Panc1 (cell line): ENCODE measurements at places on chromosomes 4 and X. TPM values are rescaled to one million over a fixed set of nuclear protein-coding genes. Genes with fewer than 3 reads are reported as not detected.

RAB33B gene
- total RNA-seq, result 4.5 TPM

ZMAT1 gene
- total RNA-seq, result 5.7 TPM

SPARCL1 gene
- total RNA-seq, result 0.57 TPM

FHIP1A gene
- 0.39 TPM for total RNA-seq

METTL14 gene
- 22.4 TPM for total RNA-seq

FAM241A gene
- total RNA-seq, result 0.90 TPM

RAB39B gene
- 2.0 TPM for total RNA-seq

CDX4 gene
- not detected for total RNA-seq

GRCh38 chr4:28723371-28723770 is 1862.7 kb downstream of the STIM2 start:
- H3K4me1 ChIP-seq, result no peaks in the 10 kb centered on the region
- no peak overlapping the region for H3K4me3 ChIP-seq
- no peaks in the 10 kb centered on the region for H3K27me3 ChIP-seq
- DNase-seq, result no peak

- no peaks in the 10 kb centered on the region for H3K4me1 ChIP-seq
- no peak overlapping the region for H3K4me3 ChIP-seq
- no peak for DNase-seq
- no peak overlapping the region for H3K27ac ChIP-seq
Measured at GRCh38 chrX:29555465-29556091, 659.8 kb upstream of the MAGEB2 start.

DNA sequence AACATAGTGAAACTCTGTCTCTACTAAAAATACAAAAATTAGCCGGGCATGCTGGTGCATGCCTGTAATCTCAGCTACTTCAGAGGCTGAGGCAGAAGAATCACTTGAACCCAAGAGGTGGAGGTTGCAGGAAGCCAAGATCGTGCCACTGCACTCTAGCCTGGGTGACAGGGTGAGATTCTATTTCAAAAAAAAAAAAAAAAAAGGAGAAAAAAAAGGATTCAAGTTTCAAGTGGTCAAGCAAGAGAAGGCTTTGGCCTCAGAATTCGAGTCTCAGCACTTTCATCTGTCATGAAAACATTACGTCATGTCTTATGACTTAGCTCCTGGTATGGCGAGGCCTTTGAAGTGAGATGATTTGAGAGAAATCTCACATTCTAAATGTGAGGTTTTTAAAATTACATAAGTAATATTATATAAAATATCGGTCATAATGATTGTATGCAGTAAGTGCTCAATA is 21.2 kb upstream of the DHRSX start:
- H3K36me3 ChIP-seq, result no peaks in the 10 kb centered on the region
- DNase-seq, result no peak
- H3K4me3 ChIP-seq, result no peak overlapping the region
- H3K27me3 ChIP-seq, result no peaks in the 10 kb centered on the region

- peaks cover 26% of the 10 kb centered on the region for H3K4me1 ChIP-seq
- peak within 1 kb of the TSS; percentile 40 for H3K4me3 ChIP-seq
- peak within 1 kb of the TSS; percentile 71; the same call in 1 of the 2 replicates for H3K27ac ChIP-seq
- DNase-seq, result no peak
- H3K36me3 ChIP-seq, result no peaks in the 10 kb centered on the region
Measured at GRCh38 chrX:49162620-49163019, at the start of gene MAGIX. MAGIX (plus strand) TSS chrX:49162758; CDS start chrX:49162890, 132 bp downstream.

- no peaks in the 10 kb centered on the region; the same call in 1 of the 2 replicates for H3K27me3 ChIP-seq
- H3K36me3 ChIP-seq, result no peaks in the 10 kb centered on the region
- H3K27ac ChIP-seq, result no peak overlapping the region
- no peaks in the 10 kb centered on the region for H3K4me1 ChIP-seq
Measured at GRCh38 chrX:111445485-111445884, 33.5 kb upstream of the DCX start.

DNA sequence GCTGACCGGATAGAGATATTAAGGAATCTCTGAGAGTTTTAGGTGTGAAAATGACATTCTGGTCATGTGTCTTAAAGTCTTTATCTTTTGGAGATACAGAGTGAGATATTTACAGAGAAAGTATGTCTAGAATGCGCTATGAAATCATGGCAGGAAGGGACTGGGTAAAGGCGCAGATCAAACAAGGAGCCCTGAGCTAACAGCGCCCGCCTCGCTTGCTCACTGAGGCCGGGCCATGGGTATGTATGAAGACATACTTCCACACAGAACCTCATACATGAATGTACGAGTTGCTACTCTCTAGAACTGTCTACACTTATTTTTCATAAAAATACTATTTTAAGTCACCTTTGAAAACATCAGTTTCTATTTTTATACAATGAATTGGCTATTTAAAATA is 20.0 kb downstream of the FAM53A start:
- no peak overlapping the region for H3K4me3 ChIP-seq
- no peaks in the 10 kb centered on the region for H3K27me3 ChIP-seq
- H3K36me3 ChIP-seq, result no peaks in the 10 kb centered on the region
- DNase-seq, result no peak
- H3K4me1 ChIP-seq, result no peaks in the 10 kb centered on the region

GRCh38 chr4:27066591-27066990 is 205.9 kb downstream of the STIM2 start:
- no peak overlapping the region for H3K4me3 ChIP-seq
- no peak overlapping the region for H3K27ac ChIP-seq
- no peaks in the 10 kb centered on the region for H3K27me3 ChIP-seq
- no peak for DNase-seq
- no peaks in the 10 kb centered on the region for H3K4me1 ChIP-seq

DNA sequence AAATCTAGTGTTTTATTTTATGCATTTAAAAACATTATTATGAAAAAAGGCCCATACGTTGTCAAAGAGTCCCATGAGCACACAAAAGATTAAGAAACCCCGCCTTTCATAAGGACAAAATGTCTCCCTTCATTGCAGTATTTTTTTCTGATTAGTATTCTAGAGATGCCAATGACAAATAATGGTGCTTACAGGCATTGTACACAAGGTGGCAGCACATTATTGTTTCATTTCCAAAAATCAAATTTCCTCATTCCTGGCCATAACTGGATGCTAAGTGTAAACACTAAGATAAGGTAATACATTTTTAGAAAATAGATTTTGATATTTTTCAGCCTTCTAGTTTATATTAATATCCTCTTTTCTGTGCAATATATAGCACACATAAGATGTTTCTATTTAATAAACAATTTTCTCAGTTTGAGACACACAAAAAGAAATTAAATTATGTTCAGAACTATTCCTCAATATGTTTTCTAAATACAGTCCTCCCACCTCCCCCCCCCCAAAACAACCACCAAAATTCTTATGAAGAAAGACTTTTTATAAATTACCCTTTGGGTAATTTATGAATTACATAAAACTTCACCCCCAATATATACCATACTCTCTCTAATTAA is 47.7 kb downstream of the TIGD2 start:
- H3K36me3 ChIP-seq, result no peaks in the 10 kb centered on the region
- H3K27me3 ChIP-seq, result no peaks in the 10 kb centered on the region
- no peak for DNase-seq

DNA sequence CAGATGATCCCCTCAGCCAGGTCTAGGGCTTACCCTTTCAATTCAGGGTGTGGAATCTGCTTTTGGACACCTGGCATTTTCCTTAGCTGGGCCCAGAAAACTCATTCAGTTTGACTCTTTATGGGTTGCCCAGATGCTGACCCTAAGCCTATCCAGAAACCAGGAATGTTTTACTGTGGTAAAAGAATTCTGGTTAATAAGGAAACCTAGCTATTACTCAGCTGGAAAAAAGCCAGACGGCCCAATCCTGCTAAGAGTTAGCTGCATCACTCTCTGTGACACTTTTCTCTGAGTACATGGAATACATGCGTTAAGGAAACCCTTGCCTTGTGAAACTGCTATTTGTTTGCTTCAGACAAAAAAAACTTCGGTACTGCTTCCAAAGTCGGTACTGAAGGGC is 28.0 kb downstream of the ING2 start:
- H3K27ac ChIP-seq, result no peak overlapping the region
- no peak overlapping the region for H3K4me3 ChIP-seq
- DNase-seq, result no peak
- H3K4me1 ChIP-seq, result no peaks in the 10 kb centered on the region
- H3K36me3 ChIP-seq, result no peaks in the 10 kb centered on the region

- DNase-seq, result no peak
- no peaks in the 10 kb centered on the region for H3K36me3 ChIP-seq
- H3K27me3 ChIP-seq, result no peaks in the 10 kb centered on the region
- no peaks in the 10 kb centered on the region for H3K4me1 ChIP-seq
Measured at GRCh38 chr4:147456706-147457105, 24.2 kb upstream of the EDNRA start.

GRCh38 chr4:147362938-147363337 is 118.0 kb upstream of the EDNRA start:
- H3K27ac ChIP-seq, result no peak overlapping the region
- no peak for DNase-seq
- no peaks in the 10 kb centered on the region for H3K27me3 ChIP-seq
- H3K36me3 ChIP-seq, result no peaks in the 10 kb centered on the region

GRCh38 chrX:119406776-119407175 is 7.6 kb downstream of the SLC25A43 start:
- 0 out of 2 replicates have a peak, but pooled peaks cover 3% of the 10 kb centered on the region for H3K36me3 ChIP-seq
- no peaks in the 10 kb centered on the region for H3K4me1 ChIP-seq
- no peak overlapping the region for H3K27ac ChIP-seq
- DNase-seq, result no peak
- no peak overlapping the region for H3K4me3 ChIP-seq
- H3K27me3 ChIP-seq, result no peaks in the 10 kb centered on the region

GRCh38 chr4:112517067-112517634 is 1.2 kb upstream of the NEUROG2 start:
- no peaks in the 10 kb centered on the region for H3K36me3 ChIP-seq
- H3K4me3 ChIP-seq, result no peak overlapping the region
- H3K27ac ChIP-seq, result no peak overlapping the region
- peaks cover 6% of the 10 kb centered on the region; the same call in 1 of the 2 replicates for H3K4me1 ChIP-seq
- DNase-seq, result no peak

- H3K4me1 ChIP-seq, result no peaks in the 10 kb centered on the region
- no peaks in the 10 kb centered on the region for H3K36me3 ChIP-seq
- no peak for DNase-seq
- no peak overlapping the region for H3K27ac ChIP-seq
- H3K27me3 ChIP-seq, result no peaks in the 10 kb centered on the region
- no peak overlapping the region for H3K4me3 ChIP-seq
Measured at GRCh38 chrX:7216981-7217587, 69.1 kb upstream of the PUDP start.
